Fibroblast of skin of scalp (primary cell): ENCODE measurements at places on chromosomes 12 and 14.

GRCh38 chr12:108563136-108563803 is 874 bp downstream of the ISCU start:
- DNase-seq = peak; percentile 93

DNA sequence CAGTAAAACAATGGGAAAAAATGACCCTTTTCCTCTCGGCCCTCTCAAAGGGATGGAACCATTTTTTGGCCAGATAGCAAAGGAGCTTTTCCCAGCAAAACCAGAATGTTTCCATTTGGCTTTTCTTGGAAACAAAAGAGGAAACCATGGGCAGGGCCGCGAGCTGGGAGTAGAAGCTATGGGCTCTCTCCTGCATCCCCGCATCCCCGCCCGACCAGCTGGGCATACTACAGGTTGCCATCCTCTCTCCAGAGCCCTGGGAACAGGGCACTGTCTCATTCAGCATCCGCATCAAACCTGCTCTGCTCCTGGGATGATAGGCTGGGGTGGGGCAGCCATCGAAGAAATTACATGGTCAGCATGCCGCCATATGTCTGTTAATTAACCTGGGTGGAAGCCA is 20.9 kb downstream of the CD9 start:
- DNase-seq = no peak

GRCh38 chr12:112418273-112418607 is 507 bp upstream of the PTPN11 start:
- DNase-seq = peak; percentile 7

- peak; percentile 44 for DNase-seq
Measured at GRCh38 chr14:81521356-81521755, 12.3 kb downstream of the SEL1L start.

DNA sequence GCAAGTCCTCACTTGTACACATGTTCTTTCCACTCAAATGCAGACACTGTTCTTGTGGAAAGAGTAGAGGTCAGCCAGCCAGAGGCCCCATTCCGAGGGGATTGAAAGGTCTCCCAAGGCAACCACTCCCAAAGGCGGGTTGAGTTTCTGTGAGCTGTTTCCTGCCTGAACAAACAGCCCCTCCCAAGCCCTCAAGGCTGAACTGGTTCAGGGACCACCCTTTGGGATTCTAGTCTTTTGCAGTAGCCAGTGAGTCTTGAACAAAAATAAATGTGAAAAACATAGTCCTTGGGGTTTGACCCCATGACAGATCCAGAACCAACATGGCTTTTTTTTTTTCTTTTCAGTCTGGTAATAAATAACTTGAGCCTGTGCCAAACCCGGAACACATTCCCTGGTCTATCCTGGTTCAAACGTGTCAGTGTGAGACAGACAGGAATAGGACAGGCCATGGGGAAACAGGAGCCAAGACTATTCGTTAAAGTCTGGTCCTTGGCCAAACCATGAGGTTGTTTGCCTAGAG is 17.6 kb upstream of the STK38L start:
- DNase-seq = no peak

- no peak for DNase-seq
Measured at GRCh38 chr14:68229423-68230100, 410.0 kb downstream of the RAD51B start.

DNA sequence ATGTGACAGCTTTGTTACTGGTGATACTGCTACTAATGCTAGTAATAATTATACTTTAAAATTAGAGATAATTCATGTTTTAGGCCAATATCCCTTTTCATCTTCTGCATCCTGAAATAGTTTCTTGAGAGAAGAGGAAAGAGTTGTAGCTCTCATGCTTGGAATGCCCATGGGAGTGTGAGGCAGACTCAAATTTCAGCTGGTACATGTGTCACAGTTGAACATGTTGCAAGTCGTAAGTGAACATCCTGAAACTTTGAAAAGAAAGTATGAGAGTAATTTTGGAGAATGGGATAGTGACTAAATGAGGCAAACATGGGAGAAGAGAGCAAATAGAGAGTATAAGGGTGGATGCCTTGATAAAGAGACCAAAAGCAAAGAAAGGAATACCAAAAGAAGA is 168.0 kb downstream of the TMTC3 start:
- peak; percentile 94 for DNase-seq

GRCh38 chr12:12024911-12025682 is 45.6 kb upstream of the BCL2L14 start:
- DNase-seq = no peak

DNA sequence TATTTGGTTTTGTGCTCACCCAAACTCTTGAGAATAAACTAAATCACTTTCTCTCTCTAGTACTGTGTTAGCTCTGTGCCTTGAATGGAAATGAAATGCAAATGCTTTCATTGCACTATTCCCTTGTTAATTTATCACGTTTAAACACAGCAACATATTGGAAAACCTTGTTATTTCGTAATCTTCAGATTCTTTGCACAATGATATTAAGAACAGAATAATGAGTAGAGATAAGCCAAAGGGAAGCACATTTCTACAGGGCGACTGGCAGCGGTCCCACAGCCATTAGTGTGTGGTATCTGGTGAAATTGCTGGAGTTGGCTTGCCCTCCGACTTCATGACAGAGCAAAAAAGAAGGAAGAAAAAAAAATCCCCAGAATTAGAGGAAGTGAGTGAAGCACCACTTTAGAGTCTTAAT is 166.1 kb upstream of the E2F7 start:
- peak; percentile 38 for DNase-seq

- no peak for DNase-seq
Measured at GRCh38 chr12:119398190-119398589, 63.7 kb downstream of the CCDC60 start.

GRCh38 chr14:23071244-23071920 is 14.1 kb upstream of the CDH24 start:
- peak; percentile 94 for DNase-seq

DNA sequence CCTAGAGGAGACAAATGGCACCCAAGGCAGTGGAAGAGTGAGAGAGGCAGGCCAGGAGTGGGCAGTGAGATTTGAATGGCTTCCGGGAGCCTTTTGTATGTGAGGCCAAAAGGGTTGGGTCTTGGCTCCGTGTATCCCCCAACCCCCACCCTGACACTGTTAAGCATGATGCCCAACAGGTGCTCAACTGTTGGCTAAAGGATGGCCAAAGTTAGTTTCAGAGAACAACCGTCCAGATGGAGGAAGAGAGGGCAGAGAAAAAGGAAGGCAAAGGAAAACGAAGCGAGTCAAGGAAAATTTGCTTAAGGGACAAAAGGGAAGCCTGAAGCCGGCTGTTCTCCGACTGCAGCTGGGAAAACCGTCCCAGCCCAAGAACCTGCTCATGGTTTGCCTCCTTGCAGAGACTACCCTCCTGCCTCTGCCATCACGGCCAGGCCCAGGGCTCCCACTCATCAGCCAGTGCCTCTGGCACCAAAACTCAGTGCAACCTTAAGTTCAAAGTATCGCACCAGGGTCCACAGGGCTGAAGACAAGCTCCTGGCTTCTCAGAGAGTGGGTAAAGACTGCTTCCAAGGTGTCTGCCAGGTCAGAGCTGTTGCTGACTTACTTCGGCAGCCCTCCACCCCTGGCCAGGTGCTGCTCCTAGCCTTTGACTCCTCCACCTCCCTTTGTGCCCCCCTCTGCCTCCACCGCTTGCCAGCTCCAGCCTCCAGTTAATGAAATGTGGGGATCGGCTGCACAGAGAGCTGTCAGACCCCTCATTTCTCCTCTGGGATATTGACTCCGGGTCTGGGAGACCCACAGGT is 4.2 kb upstream of the C1QL4 start:
- DNase-seq = no peak

- no peak for DNase-seq
Measured at GRCh38 chr12:89597210-89597609, 71.4 kb upstream of the POC1B start.

GRCh38 chr12:106072751-106073150 is 66.0 kb downstream of the NUAK1 start:
- DNase-seq = no peak

DNA sequence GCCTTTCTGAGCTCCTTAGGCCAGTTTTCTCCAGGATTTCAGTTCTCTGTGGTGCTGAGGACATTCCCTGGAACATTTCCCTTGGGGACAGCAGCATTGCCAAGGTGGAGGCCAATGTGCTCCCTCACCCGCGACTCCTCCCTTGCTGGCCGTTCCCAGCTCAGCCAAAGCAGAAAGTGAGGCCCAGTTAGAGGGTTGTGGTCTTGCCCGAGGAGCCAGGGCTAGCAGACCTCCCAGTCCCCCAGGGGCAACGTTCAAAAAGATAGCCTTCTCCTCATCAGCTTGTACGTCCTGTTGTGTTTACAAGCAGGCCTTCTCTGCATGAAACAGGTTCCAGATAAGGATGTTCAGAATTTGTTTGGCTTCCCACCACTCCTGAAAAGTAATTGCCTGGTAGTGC is 78.4 kb downstream of the SSPN start:
- no peak for DNase-seq

DNA sequence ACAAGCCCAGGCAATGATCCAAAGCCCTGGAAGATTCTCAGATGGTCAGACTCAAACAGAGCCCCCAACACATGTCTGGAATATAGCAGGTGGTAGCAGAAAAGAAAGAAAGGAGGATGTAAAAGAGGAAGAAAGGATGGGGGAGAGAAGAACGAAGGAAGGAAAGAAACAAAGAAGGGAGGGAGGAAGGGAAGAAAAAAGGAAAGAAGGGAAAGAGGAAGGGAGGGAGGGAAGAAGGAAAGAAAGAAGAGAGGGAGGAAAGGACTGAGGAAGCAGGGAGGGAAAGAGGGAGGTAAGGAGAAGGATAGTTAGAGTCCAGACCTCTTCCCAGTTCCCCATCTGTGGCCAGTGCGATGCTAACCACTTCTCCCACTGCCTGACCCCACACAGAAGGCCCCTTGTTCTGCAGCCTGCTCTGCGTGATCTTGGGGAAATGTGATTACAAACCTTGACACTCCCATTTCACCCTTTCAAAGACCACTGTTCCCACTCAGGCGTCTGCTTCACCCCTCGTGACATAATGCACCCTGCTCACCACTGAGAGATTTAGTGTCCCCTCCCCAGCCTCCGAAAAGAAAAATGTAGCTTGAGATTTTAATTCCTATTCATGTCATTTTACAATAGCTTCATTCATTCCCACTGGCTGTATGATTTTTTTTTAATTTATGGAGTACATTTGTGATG is 357.9 kb downstream of the BCL11B start:
- DNase-seq = no peak

- no peak for DNase-seq
Measured at GRCh38 chr14:62759796-62760195, 285.5 kb downstream of the KCNH5 start.

- DNase-seq = no peak
Measured at GRCh38 chr14:71286126-71286525, 378.9 kb downstream of the PCNX1 start.

DNA sequence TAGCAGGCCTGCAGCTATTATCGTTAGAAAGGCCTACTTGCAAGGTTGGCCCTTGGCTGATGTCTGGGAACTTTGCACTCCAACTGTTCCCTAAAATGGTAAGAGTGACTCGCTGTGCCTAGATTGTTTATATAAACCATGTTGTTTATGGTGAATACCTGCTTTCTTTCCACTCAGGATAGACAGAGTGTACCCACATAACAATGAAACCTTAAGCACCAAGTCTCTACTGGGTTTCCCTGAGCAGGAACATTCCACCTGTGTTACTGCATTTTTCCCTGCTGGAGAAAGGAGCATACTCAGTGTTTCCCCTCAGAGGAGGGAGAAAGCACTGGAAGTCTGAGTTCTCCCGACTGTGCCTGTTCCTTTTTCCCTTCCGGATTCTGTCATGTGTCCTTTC is 32.8 kb downstream of the ERP29 start:
- no peak for DNase-seq

GRCh38 chr12:102023343-102023930 is 38.4 kb downstream of the WASHC3 start:
- peak; percentile 76 for DNase-seq

GRCh38 chr12:49872781-49873181 is 29.9 kb upstream of the BCDIN3D start:
- peak; percentile 51 for DNase-seq

DNA sequence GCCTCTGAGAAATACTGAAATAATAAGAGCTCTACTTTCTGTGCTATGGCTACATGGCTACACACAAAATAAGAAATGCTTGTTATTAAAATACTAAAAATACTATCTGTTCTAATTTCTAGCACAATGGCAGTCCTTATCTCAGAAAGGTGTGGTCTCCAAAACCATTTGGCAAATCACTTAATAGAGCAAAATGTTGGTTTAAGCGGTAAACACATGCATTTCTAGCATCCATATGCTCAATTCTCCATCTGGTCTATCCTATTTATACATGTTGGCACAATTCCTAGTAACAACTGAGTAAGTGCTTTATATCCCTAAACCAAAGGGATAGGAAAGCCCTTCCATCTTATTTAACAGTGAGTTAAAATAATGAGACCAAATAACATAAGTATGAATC is 107.0 kb downstream of the PAPLN start:
- DNase-seq = no peak

- no peak for DNase-seq
Measured at GRCh38 chr14:92493492-92493891, 20.1 kb upstream of the RIN3 start.

- peak; percentile 92 for DNase-seq
Measured at GRCh38 chr14:67738740-67739504, 37.2 kb downstream of the RDH12 start.

DNA sequence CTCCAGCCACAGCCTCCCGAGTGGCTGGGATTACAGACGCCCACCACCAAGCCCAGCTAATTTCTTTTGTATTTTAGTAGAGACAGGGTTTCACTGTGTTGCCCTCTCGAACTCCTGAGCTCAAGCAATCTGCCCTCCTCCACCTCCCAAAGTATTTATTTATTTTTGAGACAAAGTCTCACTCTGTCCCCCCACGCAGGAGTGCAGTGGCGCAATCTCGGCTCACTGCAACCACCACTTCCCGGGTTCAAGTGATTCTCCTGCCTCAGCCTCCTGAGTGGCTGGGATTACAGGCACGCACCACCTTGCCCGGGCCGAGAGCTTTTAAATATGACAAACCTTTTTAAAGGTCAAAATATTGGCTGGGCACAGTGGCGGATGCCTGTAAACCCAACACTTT is 14.6 kb downstream of the NUMB start:
- DNase-seq = no peak

GRCh38 chr12:52053536-52054209 is 2.4 kb downstream of the NR4A1 start:
- DNase-seq = no peak

- no peak for DNase-seq
Measured at GRCh38 chr12:63982604-63983295, 138.2 kb downstream of the SRGAP1 start.

DNA sequence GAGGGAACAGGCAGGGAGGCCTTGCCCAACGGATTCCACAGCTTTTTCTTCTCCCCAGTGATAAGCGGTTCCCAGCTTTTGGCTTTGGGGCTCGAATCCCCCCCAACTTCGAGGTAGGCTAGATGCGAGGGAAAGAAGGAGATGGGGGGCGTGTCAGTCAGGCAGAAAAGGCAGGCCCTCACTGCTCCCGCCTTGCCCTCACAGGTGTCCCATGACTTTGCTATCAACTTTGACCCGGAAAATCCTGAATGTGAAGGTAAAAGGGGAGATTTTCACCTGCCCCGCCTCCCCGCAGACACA is 4.9 kb downstream of the CPNE6 start:
- no peak for DNase-seq

GRCh38 chr12:108806346-108806745 is 51.0 kb downstream of the SSH1 start:
- peak; percentile 35 for DNase-seq
